Right forelimb (tissue), 1 donor: ENCODE measurements at places on chromosomes 3 and 15.

- no peak for DNase-seq
Measured at GRCh38 chr3:16426665-16427064, 86.8 kb downstream of the RFTN1 start.

DNA sequence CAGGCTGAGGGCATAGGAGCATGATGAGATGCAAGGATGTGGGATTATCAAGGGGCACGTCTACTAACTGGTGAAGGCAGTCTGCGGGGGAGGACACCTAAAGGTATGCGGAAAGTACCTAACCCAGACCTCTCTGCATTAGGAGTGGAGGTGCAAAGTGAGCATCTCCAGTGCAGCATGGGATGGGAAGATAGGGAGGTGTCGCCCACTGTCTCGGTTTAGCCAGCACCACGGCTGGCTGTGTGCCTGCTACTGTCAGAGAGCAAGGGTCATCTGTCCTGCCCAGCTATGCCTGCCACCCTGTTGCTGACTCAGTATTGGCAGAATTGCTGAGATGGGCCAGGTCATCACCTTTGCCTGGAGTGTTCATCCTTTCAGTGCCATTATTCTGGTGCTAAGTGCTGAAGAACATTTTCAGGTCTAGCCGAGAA is 40.1 kb downstream of the OXNAD1 start:
- DNase-seq: no peak

DNA sequence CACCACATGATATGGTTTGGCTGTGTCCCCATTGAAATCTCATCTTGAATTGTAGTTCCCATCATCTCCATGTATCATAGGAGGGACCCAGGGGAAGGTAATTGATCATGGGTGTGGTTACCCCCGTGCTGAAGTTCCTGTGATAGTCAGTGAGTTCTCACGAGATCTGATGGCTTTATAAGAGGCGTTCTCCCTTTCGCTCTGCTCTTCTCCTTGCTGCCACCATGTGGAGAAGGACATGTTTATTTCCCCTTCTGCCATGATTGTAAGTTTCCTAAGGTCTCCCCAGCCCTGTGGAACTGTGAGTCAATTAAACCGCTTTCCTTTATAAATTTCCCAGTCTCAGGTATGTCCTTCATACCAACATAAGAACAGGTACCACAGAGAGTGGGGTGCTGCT is 21.9 kb downstream of the OSTN start:
- no peak for DNase-seq

DNA sequence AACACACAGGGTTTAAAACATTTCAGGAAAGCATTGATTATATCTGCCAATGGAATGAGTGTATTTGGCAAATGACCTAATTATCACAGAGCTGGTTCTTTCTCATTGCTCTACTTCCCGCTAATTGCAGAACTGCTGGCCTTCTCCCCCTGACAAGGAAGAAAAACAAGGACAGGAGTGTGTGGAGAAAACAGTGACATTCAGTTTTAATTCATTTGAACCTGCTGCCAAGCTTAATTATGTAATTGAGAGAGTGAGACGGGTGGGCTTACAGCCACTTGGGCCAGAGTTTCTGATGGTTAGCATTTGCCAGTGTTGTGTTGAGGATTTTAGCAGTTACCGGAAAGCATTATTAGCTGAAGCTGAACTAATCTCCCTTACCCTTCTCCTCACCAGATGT is 301.4 kb downstream of the RBMS3 start:
- no peak for DNase-seq

- DNase-seq: no peak
Measured at GRCh38 chr15:74758736-74759135, 10.1 kb downstream of the CYP1A2 start.

- DNase-seq: no peak
Measured at GRCh38 chr3:3141939-3142338, 15.2 kb downstream of the TRNT1 start.

- DNase-seq: no peak
Measured at GRCh38 chr15:91050128-91050455, 27.7 kb upstream of the VPS33B start.

DNA sequence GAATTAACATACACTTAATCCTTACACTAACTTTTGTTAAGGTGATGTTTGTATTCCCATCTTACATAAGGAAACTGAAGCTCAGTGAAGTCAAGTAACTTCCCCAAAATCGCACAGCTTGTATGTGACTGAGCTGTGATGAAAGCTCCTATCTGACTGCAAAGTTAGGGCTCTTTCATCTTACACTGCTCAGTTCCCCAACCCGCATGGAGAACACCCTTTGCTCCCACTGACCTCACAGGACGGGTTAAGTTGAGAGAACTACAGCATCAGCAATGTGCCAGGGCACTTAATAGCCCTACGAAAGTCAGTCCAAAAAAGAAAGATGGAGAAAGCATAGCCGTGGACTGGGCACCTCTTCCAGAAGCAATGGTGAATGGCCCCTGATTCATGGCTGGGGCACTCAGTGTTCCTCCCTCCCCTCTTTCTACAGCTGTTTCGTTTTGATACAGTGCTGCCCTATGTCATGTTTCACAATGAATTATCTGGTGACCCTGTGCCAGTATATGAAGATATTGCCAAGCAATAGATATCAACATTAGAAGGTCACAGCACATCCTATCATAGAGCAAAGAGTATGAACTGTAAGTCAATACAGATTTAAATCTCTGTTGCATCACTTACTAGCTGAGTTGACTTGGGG is 38.0 kb downstream of the CADPS start:
- DNase-seq: no peak

GRCh38 chr3:43445820-43446219 is 159.5 kb downstream of the SNRK start:
- no peak for DNase-seq

DNA sequence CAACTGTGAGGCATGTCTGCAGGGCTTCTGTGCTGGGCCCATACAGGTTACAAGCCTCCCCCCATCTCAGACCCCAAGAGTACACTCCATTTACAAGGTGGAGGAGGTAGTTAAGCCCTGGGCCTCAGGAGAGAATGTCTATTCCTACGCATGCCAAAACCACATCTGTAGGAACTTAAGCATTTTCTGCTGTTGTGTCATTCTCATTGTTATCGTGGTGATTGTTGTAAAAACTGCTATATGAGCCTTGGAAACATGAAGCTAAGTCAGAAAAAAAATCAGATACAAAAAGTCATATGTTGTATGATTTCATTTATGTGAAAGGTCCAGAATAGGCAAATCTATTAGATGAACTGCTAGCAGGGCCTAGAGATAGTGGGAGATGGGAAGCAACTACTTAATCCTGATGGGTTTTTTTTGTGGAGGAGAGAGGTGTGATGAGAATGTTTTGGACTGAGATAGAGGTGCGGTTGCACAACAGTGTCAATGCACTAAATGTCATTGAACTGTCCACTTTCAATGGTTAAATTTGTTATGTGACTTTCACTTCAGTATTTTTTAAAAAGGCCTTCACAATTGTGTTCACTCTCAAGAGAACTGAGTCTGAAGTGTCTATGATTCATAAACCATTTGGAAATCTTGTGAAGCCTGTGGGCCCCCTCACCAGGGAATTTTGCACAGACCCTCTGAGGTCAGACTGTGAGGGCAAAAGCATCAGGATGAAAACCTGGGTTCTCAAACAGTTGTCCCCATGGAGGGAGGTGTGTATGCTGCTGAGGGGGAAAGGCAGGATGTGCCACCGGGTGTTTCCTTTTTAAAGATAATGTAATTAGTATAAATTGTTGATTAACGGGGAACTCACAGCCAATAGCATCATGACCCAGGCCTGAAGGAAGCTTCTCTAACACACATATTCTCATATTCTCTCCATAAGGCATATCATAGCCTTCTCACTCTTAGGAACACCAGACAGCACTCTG is 3.2 kb downstream of the RTP3 start:
- no peak for DNase-seq

- DNase-seq: no peak
Measured at GRCh38 chr3:98259707-98260106, 4.3 kb upstream of the OR5H6 start.

- no peak for DNase-seq
Measured at GRCh38 chr3:184565421-184566211, 4.0 kb downstream of the EPHB3 start.

DNA sequence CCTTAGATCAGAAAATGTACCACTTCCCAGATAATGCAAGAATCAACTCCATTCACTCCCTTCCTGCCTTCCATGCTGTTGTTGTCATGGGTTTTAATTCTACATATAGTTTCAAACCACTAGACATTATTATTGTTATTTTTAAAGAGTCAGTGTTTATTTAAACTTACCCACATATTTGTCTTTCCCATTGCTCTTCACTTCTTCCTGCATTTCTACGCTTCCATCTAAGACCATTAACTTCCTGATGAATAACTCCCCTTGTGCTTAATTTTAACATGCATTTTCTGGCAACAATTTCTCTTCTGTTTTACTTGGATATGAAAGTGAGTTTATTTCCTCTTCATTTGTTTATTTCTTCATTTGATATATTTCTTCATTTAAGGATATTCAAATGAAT is 127.1 kb upstream of the FHIT start:
- no peak for DNase-seq

DNA sequence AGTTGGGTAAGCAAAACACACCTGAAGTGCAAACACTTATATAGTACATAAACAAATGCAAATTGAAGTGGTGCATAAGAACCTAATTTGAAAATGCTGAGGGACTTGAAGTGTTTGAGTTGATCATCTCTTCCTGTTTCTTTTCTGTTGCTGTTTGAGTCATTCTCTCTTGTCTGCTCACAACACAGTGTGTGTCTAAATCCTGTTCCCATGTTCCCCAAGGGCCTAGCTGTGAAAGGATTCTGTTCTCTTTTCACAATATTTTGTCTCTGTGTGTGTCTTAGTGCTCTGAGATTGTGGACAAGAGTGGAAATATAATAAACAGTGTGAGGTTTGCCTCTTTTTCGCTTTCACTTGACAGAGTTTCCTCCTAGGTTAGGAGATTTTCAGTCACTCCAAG is 6.1 kb downstream of the CD96 start:
- no peak for DNase-seq

- no peak for DNase-seq
Measured at GRCh38 chr3:105495021-105495420, 128.3 kb downstream of the ALCAM start.

DNA sequence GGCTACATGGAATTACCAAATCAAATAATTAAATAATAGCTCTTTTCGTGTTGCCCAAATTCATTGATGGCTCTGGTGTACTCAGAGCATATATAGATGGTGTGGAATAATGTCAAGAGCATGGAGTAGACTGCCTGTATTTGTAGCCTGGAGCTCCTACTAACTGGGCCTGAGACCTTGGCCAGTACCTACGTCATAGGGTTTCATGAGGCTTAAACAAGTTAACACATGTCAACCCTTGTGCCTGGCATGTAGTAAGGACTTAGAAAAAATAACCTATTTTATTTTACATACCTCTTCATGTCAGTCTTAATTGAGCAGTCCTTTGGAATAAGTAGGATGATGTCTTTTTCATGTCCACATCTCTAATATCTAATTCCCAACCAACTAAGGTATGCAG is 223.7 kb upstream of the DPH6 start:
- DNase-seq: no peak

- no peak for DNase-seq
Measured at GRCh38 chr15:56943403-56943802, 25.0 kb downstream of the TCF12 start.
